ENCODE measurements at places on chromosomes 7 and 10. TPM values are rescaled to one million over a fixed set of nuclear protein-coding genes. Genes with fewer than 3 reads are reported as not detected.
A peak's percentile ranks its signal among the peaks of the same experiment; 100 is the strongest.

GRCh38 chr10:24241536-24242040 is 32.6 kb downstream of the KIAA1217 start:
- no peaks in the 10 kb centered on the region for H3K27me3 ChIP-seq
- H3K4me1 ChIP-seq: peaks cover 76% of the 10 kb centered on the region
- no peak for DNase-seq
- peak overlapping the region; percentile 78 for H3K4me3 ChIP-seq
- H3K27ac ChIP-seq: peak overlapping the region; percentile 76
- H3K36me3 ChIP-seq: peaks cover 15% of the 10 kb centered on the region

PON1 gene
- not detected for total RNA-seq

HOXA11 gene
- total RNA-seq: 3.3 TPM

- H3K27ac ChIP-seq: peak overlapping the region; percentile 50
- no peak for DNase-seq
- H3K27me3 ChIP-seq: no peaks in the 10 kb centered on the region
- no peak overlapping the region for H3K4me3 ChIP-seq
Measured at GRCh38 chr7:66743920-66744319, 3.4 kb downstream of the RABGEF1 start.

ALOX5 gene
- total RNA-seq: 10.6 TPM

GRCh38 chr10:43340619-43341018 is 30.8 kb upstream of the FXYD4 start:
- no peak overlapping the region for H3K4me3 ChIP-seq
- peaks cover 38% of the 10 kb centered on the region for H3K27me3 ChIP-seq
- no peak for DNase-seq
- H3K27ac ChIP-seq: no peak overlapping the region
- H3K36me3 ChIP-seq: no peaks in the 10 kb centered on the region
- peaks cover 4% of the 10 kb centered on the region for H3K4me1 ChIP-seq

AGBL3 gene
- total RNA-seq: 3.7 TPM

DNA sequence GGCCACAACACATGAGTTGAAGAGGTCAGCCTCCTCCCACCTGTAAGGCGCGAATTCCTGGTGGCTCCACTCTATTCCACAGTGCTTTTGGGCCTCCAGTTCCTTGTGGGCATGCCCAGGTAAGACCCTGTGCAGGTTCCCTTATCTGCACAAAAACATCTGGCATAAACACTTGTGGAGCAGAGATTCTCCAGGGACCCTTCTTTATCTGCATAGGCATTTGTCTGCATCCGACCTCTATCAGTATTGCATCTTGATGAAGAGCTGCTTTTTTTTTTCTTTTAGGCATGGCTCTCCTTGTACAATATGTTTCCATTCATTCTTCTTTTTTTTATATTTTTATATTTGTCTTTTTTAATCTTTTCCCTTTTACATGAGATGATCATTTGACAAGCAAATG is 58.4 kb downstream of the ANKMY2 start:
- H3K36me3 ChIP-seq: peaks cover 4% of the 10 kb centered on the region

DNA sequence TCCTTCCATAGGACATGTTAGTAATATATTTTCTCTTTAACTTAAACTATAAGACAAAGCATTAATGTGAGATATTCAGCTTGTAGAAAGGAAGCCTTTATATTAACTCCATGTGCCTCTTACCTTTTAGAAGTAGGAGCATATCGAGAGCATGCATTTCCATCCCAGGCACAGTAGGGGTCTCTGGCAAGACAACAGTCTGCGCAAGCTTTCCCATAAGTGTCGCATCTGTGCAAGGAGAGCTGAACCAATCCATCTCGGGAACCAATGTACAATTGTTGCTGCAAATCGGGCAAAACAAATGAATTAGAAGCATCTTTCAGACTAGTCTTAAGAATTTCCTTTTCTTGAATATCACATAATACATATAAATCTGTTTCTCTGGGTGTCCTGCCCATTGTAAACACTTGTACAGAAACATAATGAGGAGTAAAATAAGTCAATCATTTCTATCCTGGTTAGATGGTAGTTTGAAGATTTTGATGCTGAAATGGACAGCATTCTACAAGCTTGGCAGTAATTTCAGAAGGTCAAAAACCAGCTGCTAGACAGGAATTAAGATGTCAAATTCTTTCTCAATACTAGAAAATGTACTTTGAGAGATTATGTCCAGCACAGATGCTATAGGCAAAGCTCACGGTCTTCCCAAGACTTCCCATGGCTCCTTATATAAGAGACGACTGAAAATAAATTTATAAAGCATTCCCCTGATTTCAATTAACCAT is 171.8 kb downstream of the SEMA3D start:
- peaks cover 36% of the 10 kb centered on the region for H3K36me3 ChIP-seq
- DNase-seq: no peak
- peaks cover 48% of the 10 kb centered on the region for H3K4me1 ChIP-seq
- H3K4me3 ChIP-seq: no peak overlapping the region
- H3K27ac ChIP-seq: no peak overlapping the region

EN2 gene
- not detected for total RNA-seq

DNA sequence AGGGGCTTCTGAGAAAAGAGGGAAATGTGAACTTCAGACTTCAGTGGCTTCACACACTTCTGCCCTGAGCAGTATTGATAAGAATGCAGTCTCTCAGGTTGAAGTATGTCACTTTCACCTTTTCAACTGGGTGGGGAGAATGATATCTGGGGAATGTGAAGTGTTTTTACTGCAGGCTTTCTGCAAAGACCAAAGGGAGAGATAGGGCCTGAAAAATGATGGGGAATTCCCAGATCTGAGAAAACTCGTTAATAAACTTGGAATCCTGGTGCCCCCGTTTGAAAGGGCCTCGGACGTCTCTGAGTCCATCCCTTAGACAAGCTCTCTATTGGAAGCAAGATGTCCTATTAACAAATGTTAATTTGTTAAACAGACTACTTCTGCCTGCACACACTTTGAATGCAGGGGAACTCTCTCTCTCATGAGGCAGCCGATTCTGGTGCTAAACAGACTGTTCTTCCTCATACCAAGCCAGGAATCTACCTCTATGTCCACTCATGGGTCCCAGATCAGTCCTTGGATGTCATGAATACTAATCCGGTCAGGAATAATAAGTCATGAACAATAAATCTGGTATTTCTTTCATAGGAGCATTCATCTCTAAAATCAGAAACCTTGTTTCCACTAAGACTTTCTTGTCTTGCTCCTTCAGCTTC is 193.6 kb downstream of the JCAD start:
- peak overlapping the region; percentile 95 for H3K27ac ChIP-seq
- H3K36me3 ChIP-seq: peaks cover 4% of the 10 kb centered on the region
- no peak overlapping the region for H3K4me3 ChIP-seq
- no peak for DNase-seq
- peaks cover 64% of the 10 kb centered on the region for H3K4me1 ChIP-seq

SPDYE8 gene
- not detected for total RNA-seq

DNA sequence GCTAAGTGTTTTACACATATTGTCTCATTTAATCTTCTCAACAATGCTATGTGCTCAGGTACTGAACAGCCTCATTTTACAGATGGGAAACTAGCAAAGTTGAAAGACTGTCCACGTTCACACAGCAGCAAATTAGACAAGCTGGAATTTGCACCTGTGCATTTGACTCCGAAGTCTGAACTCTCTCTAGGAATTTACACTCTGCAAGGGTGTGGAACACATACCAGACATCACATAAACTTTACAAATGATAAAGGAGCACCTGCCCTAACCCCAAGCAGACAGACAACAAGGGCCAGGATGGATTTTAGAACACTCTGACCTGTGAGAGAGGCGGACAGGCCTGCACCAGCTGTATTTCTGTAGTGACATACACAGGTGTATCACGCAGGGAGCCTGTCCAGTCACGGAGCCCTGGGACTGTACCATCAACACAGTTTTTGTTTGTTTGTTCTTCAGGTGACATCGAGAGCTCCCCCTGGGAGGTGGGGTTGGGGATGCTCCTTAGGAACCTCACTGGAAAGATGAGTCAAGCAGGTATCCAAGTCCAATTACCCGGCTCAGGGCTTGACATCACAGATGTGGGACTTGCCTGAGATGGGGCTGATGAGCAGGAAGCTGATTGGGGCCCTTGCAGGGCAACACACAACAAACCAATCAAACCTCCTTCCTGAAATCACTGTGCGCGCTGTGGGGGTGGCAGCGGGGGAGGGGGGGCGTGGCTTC is 31.0 kb downstream of the MKI67 start:
- no peak overlapping the region for H3K4me3 ChIP-seq
- no peak for DNase-seq
- H3K4me1 ChIP-seq: no peaks in the 10 kb centered on the region
- no peak overlapping the region for H3K27ac ChIP-seq
- no peaks in the 10 kb centered on the region for H3K27me3 ChIP-seq
- H3K36me3 ChIP-seq: peaks cover 7% of the 10 kb centered on the region

- peaks cover 3% of the 10 kb centered on the region for H3K4me1 ChIP-seq
- no peak overlapping the region for H3K27ac ChIP-seq
- H3K36me3 ChIP-seq: no peaks in the 10 kb centered on the region
- no peak overlapping the region for H3K4me3 ChIP-seq
- DNase-seq: peak; percentile 96
Measured at GRCh38 chr10:86376852-86377796, 10.5 kb upstream of the GRID1 start.

DNA sequence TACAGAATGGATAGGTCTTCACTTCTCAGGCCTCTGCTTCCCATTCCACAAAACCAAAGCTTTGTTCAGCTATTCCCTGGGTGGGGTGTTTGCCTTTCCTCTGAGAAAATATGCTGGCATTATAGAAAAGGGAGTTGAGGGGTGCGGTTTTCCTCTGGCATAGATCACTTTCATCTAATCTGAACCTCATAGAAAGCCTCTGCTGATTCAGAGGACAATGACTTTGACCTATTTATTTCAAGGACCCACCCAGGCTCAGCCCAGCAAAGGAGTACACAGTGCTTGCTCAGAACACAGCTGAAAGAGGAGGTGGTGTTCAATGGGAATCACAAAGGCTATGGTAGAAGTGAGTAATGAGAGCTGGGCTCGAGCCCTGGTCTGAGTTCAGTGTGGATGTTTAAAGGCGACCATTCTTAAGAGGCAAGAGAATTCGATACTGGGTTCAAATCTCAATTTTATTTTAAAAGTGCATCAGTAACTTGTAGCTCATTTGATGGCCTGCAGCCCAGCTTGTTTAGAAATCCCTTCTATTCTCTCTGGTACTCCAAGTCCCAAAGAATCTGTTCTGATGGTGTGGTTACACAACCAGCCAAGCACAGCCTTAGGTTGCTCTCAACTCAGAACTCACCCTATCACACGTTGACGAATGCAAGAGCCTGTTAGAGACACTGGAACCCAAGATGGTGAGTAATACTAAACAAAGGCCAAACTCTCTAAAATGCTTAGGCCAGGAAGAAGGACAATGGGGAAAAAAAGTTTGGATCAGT is 1012.8 kb downstream of the LRMDA start:
- no peak for DNase-seq
- H3K4me3 ChIP-seq: no peak overlapping the region
- H3K4me1 ChIP-seq: peaks cover 10% of the 10 kb centered on the region
- H3K36me3 ChIP-seq: no peaks in the 10 kb centered on the region
- H3K27ac ChIP-seq: no peak overlapping the region

DLX5 gene
- 33.4 TPM for total RNA-seq

ZNF248 gene
- total RNA-seq: 16.3 TPM

GRCh38 chr7:76122516-76123239 is 74.8 kb downstream of the MDH2 start:
- DNase-seq: no peak
- H3K27me3 ChIP-seq: no peaks in the 10 kb centered on the region
- H3K4me3 ChIP-seq: no peak overlapping the region
- no peaks in the 10 kb centered on the region for H3K4me1 ChIP-seq
- no peak overlapping the region for H3K27ac ChIP-seq
- no peaks in the 10 kb centered on the region for H3K36me3 ChIP-seq

PLXNA4 gene
- total RNA-seq: 4.5 TPM

DNA sequence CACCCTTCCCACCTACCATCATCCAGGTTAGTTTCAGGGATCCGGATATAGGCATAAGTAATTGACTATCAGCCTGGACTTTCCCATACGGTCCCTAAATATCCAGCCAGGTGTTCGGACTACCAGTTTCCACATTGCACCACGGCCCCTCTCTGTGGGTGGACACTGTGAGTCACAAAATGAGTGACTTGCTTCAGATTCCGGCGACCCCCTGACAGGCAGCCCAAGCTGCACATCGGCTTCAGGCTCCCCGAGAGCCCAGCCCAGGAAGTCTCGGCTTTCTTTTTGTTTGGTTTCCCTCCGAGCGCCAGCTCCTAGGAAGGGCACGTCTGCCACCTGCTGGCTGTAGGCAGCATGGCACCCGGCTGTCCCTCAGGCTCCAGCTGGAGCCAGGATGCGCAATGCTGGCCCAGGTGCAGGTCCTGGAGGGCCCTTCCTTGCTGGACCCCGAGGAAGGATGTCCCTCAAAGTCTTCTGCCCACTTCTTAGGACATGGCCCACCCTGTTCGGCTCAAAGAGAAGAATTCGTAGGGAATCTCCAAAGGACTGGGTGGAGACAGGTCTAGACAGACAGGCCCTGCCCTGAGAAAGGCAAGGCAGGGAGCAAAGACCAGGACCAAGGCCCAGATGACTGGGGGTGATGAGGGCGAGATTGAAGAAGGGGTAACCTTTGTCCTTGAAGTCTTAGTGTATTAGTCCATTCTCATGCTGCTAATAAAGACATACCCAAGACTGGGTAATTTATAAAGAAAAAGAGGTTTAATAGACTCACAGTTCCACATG is 10.6 kb downstream of the HABP2 start:
- H3K27me3 ChIP-seq: peaks cover 37% of the 10 kb centered on the region
- peak overlapping the region; percentile 75 for H3K4me3 ChIP-seq
- no peaks in the 10 kb centered on the region for H3K36me3 ChIP-seq
- peaks cover 2% of the 10 kb centered on the region for H3K4me1 ChIP-seq

CACUL1 gene
- total RNA-seq: 65.0 TPM

GRCh38 chr10:62048919-62049623 is 147.6 kb downstream of the ARID5B start:
- H3K4me3 ChIP-seq: peak overlapping the region; percentile 67
- H3K36me3 ChIP-seq: peaks cover 26% of the 10 kb centered on the region
- peak; percentile 68 for DNase-seq
- H3K27me3 ChIP-seq: no peaks in the 10 kb centered on the region
- H3K4me1 ChIP-seq: peaks cover 78% of the 10 kb centered on the region
- H3K27ac ChIP-seq: peak overlapping the region; percentile 93

GRCh38 chr7:116443101-116443523 is 56.4 kb upstream of the CAV2 start:
- DNase-seq: no peak
- H3K4me1 ChIP-seq: peaks cover 21% of the 10 kb centered on the region
- no peaks in the 10 kb centered on the region for H3K36me3 ChIP-seq
- no peak overlapping the region for H3K27ac ChIP-seq

GRCh38 chr7:41588341-41588740 is 114.5 kb downstream of the INHBA start:
- no peak for DNase-seq
- H3K27ac ChIP-seq: no peak overlapping the region
- no peak overlapping the region for H3K4me3 ChIP-seq
- H3K4me1 ChIP-seq: peaks cover 10% of the 10 kb centered on the region
- H3K27me3 ChIP-seq: no peaks in the 10 kb centered on the region

EBF3 gene
- total RNA-seq: 1.2 TPM

DNA sequence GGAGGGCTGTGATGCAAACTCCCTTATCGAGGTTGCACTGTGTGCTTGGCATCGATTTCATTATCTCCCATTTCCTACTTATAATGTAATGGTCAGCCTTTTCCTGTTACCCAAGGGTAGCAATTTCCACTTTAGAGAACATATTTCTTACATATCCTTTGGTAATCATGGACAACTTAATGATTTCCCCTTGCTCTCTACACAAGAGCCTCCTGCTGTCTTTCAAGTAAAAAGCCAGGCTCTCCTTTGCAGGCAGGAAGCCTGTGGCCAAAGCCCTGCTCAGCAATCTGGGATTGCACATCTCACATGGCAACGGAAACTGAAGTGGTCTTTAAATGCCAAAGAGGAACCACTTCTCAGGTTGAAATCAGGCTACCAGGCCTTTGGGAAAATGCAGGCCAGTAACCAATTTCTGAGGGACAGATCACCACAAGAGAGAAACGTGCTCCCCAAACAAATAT is 86.7 kb upstream of the IKZF1 start:
- H3K27ac ChIP-seq: no peak overlapping the region
- no peak overlapping the region for H3K4me3 ChIP-seq
- H3K27me3 ChIP-seq: peaks cover 20% of the 10 kb centered on the region
- no peak for DNase-seq

All from mesothelial cell of epicardium (in vitro differentiated cells).